ENCODE measurements at places on chromosomes 5 and 9.

DNA sequence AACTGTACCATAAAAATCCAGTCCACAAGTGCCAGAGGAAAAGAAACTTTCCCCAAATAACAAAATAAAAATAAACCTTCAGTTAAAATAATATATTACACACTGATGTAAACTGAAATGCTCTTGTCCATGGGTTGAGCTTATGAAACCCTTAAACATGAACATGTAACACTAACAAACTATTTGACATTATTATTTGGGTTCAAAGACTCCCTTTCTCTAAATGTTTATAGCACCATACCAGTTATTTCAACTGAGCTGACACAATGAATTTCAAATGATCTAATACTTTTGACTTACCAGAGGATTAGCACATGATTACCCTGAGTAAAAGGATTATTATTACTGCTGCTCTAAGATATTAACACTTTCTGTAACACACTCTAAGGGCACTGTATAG is 251.1 kb downstream of the BNC2 start:
- H3K27ac ChIP-seq = no peak overlapping the region
- no peaks in the 10 kb centered on the region for H3K36me3 ChIP-seq
- H3K27me3 ChIP-seq = no peaks in the 10 kb centered on the region
- DNase-seq = no peak
- no peaks in the 10 kb centered on the region for H3K4me1 ChIP-seq

- no peaks in the 10 kb centered on the region for H3K27me3 ChIP-seq
- DNase-seq = peak; percentile 42
- H3K4me3 ChIP-seq = peak overlapping the region; percentile 90
- peaks cover 75% of the 10 kb centered on the region for H3K4me1 ChIP-seq
- peaks cover 72% of the 10 kb centered on the region for H3K36me3 ChIP-seq
Observed at GRCh38 chr9:89491694-89492093, 6.2 kb downstream of the SEMA4D start.

- no peak overlapping the region for H3K4me3 ChIP-seq
- H3K36me3 ChIP-seq = no peaks in the 10 kb centered on the region
- peaks cover 3% of the 10 kb centered on the region for H3K27me3 ChIP-seq
Observed at GRCh38 chr9:14935106-14935751, 25.0 kb upstream of the FREM1 start.

GRCh38 chr9:73613092-73613701 is 461.5 kb downstream of the ANXA1 start:
- no peaks in the 10 kb centered on the region for H3K4me1 ChIP-seq
- H3K36me3 ChIP-seq = no peaks in the 10 kb centered on the region
- H3K4me3 ChIP-seq = no peak overlapping the region
- DNase-seq = no peak

GRCh38 chr9:131546336-131547084 is 1.2 kb downstream of the PRRT1B start:
- H3K27me3 ChIP-seq = peaks cover 70% of the 10 kb centered on the region
- H3K4me3 ChIP-seq = peak overlapping the region; percentile 68
- H3K4me1 ChIP-seq = no peaks in the 10 kb centered on the region
- peaks cover 4% of the 10 kb centered on the region for H3K36me3 ChIP-seq
- DNase-seq = no peak

DNA sequence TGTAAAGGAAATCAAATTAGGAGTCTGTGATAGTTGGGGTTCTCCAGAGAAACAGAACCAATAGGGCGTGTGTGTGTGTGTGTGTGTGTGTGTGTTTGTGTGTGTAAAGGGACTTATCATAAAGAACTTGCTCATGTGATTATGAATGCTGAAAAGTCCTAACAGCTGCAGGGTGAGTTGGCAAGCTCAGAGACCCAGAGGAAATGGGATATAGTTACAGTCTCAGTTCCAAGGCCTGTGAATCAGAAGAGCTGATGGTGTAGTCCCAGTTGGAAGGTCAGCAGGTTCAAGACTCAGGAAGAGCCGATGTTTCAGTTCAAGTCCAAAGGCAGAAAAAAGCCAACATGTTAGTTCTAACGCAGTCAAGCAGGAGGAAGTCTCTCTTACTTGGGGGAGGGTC is 214.2 kb downstream of the ELAVL2 start:
- no peak overlapping the region for H3K27ac ChIP-seq
- H3K4me1 ChIP-seq = no peaks in the 10 kb centered on the region
- H3K4me3 ChIP-seq = no peak overlapping the region
- H3K36me3 ChIP-seq = no peaks in the 10 kb centered on the region
- no peaks in the 10 kb centered on the region for H3K27me3 ChIP-seq

DNA sequence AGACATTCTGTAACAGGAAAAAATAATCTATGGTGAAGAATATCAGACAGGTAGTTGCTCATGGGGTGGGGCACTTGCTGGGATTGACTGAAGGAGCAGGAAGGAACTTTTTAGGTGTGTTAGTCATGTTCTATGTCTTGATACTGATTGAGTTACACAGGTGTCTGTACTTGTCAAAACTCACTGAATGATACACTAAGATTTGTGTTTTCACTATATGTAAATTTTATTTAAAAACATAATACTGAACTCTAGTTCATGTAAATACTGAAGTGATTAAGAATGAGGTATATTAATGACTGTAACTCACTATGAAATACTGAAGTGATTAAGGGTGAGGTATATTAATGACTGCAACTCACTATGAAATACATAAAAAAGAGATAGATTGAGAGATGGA is 28.5 kb downstream of the IL6ST start:
- peaks cover 24% of the 10 kb centered on the region for H3K4me1 ChIP-seq
- no peak for DNase-seq
- no peak overlapping the region for H3K27ac ChIP-seq
- no peak overlapping the region for H3K4me3 ChIP-seq
- H3K36me3 ChIP-seq = peaks cover 39% of the 10 kb centered on the region

GRCh38 chr9:75161116-75161857 is 73.0 kb downstream of the OSTF1 start:
- no peak for DNase-seq
- H3K36me3 ChIP-seq = peaks cover 50% of the 10 kb centered on the region
- H3K4me1 ChIP-seq = peaks cover 8% of the 10 kb centered on the region
- no peaks in the 10 kb centered on the region for H3K27me3 ChIP-seq

GRCh38 chr9:95090023-95090791 is 227.3 kb downstream of the FANCC start:
- H3K36me3 ChIP-seq = no peaks in the 10 kb centered on the region
- H3K27ac ChIP-seq = no peak overlapping the region
- H3K4me3 ChIP-seq = no peak overlapping the region

- no peak for DNase-seq
- H3K27ac ChIP-seq = no peak overlapping the region
- H3K27me3 ChIP-seq = peaks cover 30% of the 10 kb centered on the region
- no peaks in the 10 kb centered on the region for H3K36me3 ChIP-seq
Observed at GRCh38 chr5:73464016-73464745, 15.6 kb upstream of the FOXD1 start.

DNA sequence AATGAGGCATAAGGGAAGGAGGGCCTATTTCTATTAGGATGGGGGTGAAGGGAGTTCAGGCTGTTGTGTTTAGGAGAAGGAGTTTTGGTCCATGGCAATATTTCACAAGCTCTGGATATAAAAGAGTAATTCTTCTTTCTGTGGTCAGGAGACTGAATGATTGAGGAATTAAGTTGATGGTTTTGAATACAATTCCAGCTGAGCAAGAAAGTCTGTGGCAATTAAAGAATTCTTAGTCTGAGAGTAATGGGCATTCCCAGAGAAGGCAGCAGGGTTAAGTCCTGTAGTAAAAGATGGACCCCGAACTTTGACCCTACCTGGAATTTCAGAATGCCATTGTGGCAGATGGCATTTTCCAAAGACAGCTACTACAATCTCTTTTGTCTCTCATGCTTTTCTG is 202.6 kb downstream of the TLE4 start:
- H3K27ac ChIP-seq = no peak overlapping the region
- H3K4me3 ChIP-seq = no peak overlapping the region
- DNase-seq = no peak
- no peaks in the 10 kb centered on the region for H3K36me3 ChIP-seq

GRCh38 chr5:76641514-76642120 is 18.4 kb upstream of the F2RL2 start:
- H3K27ac ChIP-seq = no peak overlapping the region
- H3K4me1 ChIP-seq = peaks cover 9% of the 10 kb centered on the region
- H3K36me3 ChIP-seq = peaks cover 41% of the 10 kb centered on the region
- DNase-seq = peak; percentile 33
- H3K27me3 ChIP-seq = no peaks in the 10 kb centered on the region
- H3K4me3 ChIP-seq = no peak overlapping the region

DNA sequence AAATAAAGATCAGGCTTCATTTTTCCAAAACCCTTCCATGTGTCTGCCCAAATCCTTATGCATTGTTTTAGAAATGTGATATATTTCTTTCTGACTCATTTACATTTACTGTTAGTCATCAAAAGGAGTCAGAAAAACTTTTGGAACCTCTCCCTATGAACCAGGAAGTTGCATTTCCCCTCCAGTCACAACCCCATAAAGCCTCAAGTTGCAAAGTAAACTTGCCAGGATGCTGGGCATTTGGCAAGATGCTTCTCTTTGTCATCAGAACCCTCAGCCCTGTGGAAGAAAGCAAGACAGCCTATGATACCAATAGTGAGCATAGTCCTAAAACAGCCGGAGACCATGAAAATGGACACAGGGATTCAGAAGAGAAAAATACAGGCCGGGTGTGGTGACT is 84.2 kb downstream of the MUSK start:
- H3K4me3 ChIP-seq = no peak overlapping the region
- no peak for DNase-seq
- no peaks in the 10 kb centered on the region for H3K36me3 ChIP-seq
- no peak overlapping the region for H3K27ac ChIP-seq
- no peaks in the 10 kb centered on the region for H3K27me3 ChIP-seq

DNA sequence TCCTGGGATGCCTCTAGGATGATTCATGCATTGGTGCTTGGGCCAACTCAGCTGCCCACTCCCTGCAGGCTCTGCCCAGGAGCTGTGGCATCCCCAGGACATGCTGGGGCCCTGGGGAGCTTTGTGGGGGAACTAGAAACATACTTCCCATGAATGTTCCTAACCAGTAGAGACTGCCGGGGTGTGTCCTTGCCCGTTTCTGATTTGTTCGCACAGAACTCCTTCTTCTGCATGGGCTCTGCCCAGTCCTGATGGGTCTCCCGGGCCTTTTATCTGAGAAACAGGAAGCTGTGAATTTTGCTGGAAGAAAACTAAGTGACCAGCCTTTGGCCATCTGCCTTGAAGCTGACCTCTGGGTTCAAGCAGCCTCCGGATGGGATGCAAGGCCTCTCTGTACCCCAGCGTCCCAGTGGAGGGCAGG is 71.6 kb upstream of the RNU6ATAC start:
- H3K27ac ChIP-seq = no peak overlapping the region
- H3K4me3 ChIP-seq = no peak overlapping the region
- no peaks in the 10 kb centered on the region for H3K27me3 ChIP-seq
- no peaks in the 10 kb centered on the region for H3K4me1 ChIP-seq
- no peaks in the 10 kb centered on the region for H3K36me3 ChIP-seq

DNA sequence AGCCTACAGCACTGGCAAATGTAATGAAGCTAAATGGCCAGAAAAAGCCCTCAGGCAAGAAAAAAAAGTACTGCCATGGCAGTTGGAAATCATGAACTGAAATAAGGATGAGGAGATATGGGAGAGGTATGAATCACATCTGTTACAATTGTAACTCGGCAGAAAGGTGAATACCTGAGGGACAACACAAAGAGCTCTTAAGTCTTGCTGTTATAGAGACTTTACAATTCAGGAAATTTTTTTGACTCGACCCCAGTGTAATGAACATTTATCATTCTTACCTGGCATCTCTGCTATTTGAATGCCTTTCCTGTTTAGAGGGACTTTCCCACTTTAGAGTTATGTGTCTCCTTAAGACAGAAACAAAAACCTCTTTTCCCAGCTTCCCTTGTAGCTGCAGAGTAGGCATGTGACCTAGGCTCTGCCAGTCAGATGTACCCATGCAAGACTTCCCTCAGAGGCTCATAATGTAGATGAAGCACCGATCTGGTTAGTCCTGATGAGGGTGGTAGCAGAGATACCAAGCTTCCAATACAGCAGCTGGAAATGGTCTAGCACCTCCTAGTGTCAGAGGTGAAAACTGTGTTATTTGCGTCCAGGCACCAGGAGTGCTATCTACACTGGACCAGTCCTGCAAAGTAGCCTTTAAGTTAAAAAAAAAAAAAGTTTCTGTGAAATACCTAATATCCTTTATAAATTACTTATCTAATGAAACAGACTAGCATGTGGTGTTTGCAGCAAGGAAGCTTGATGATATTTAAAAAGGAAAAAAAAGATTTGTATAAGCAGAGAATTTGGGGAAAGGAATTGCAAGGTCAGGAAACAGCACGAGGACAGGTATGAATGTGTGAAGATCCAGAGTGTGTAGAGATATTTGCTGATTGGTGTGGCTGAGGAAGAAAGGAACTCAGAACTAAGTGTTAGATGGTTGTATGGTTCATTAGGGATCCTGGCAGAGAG is 146.9 kb upstream of the SLC1A3 start:
- H3K4me1 ChIP-seq = peaks cover 4% of the 10 kb centered on the region
- no peak overlapping the region for H3K4me3 ChIP-seq

GRCh38 chr5:59789197-59789596 is 104.3 kb downstream of the PDE4D start:
- no peaks in the 10 kb centered on the region for H3K36me3 ChIP-seq
- H3K27ac ChIP-seq = no peak overlapping the region
- peaks cover 22% of the 10 kb centered on the region for H3K4me1 ChIP-seq
- no peak overlapping the region for H3K4me3 ChIP-seq

GRCh38 chr5:142830241-142831008 is 60.2 kb downstream of the ARHGAP26 start:
- no peak for DNase-seq
- H3K27me3 ChIP-seq = no peaks in the 10 kb centered on the region
- no peak overlapping the region for H3K27ac ChIP-seq
- peaks cover 38% of the 10 kb centered on the region for H3K4me1 ChIP-seq
- peaks cover 4% of the 10 kb centered on the region for H3K36me3 ChIP-seq

DNA sequence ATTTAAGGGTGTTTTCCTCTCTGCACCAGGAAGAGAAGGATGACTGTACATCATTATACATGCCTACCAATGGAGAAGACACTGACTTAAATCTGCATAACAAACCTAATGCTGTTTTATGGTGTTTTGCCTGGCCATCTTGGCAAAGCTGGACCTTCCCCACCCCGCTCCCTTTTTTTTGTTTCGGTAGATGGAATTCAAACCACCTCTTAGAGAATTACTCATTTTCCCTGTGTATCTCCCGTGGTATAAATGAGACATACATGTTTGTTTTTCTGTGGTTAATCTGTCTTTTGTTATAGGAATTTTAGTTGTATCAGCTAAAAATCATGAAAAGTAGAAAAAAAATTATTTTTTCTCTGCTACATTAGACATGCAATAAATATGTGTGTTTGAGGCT is 28.8 kb downstream of the IL12B start:
- no peaks in the 10 kb centered on the region for H3K36me3 ChIP-seq
- H3K27ac ChIP-seq = no peak overlapping the region
- H3K27me3 ChIP-seq = peaks cover 25% of the 10 kb centered on the region
- no peak for DNase-seq

DNA sequence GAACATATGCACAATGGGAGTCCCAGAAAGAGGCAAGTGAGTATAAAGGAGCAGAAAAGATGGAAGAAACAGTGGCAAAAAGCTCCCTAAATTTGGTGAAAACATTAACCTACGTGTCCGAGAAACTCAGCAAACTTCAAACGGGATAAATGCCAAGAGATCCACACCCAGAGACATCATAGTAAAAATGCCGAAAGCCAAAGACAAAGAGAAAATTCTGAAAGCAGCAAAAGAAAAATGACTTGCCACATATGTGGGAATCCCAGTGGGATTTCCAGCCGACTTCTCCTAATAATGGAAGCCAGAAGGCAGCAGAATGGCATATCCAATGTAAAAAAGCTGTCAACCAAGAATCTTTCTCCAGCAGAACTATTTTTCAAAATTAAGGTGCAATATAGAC is 101.2 kb downstream of the ADAMTS2 start:
- H3K4me3 ChIP-seq = no peak overlapping the region
- no peaks in the 10 kb centered on the region for H3K27me3 ChIP-seq
- DNase-seq = no peak
- no peaks in the 10 kb centered on the region for H3K36me3 ChIP-seq

GRCh38 chr9:89743216-89743572 is 138.4 kb downstream of the GADD45G start:
- peak overlapping the region; percentile 97 for H3K27ac ChIP-seq
- peaks cover 80% of the 10 kb centered on the region for H3K4me1 ChIP-seq
- peaks cover 8% of the 10 kb centered on the region for H3K36me3 ChIP-seq
- peak; percentile 41 for DNase-seq
